ENCODE measurements at places on chromosomes 3 and 15.

DNA sequence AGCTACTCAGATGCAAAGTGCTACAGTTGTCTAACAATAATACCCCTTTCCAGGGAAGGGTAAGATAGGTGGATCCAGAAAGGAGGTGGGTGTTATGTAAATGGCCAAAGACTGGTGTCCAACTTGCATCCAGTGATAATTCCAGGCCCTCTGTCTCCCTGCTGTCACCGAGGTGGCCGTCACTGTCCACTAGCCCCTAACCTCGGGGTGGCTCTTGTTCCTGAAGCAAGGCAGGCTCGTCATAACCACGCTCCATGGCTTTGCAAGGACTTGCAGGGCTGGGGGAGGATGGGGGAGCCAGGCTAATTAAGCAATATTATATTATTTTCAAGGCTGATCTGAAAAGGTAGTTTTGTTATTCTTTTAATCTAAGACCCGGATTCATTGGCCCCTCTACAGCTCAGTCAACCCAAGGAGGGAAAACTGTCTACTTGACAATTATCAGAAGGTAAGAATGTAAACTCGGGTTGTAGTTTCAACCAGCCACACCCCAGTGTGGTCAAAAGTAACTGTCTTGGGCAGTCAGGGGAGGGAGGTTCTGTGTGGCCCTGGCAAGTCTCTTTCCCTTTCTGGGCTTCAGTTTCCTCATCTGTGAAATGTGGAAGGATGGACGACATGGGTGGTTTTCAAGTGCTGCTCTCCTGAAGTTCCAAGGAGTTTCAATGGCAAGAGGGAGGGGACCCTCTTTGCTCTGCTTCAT is 220.1 kb upstream of the BHLHE40 start:
- DNase-seq, result no peak

GRCh38 chr3:126955004-126955790 is 27.7 kb upstream of the PLXNA1 start:
- no peak for DNase-seq

- DNase-seq, result no peak
Measured at GRCh38 chr3:191987831-191988350, 526.9 kb downstream of the PYDC2 start.

DNA sequence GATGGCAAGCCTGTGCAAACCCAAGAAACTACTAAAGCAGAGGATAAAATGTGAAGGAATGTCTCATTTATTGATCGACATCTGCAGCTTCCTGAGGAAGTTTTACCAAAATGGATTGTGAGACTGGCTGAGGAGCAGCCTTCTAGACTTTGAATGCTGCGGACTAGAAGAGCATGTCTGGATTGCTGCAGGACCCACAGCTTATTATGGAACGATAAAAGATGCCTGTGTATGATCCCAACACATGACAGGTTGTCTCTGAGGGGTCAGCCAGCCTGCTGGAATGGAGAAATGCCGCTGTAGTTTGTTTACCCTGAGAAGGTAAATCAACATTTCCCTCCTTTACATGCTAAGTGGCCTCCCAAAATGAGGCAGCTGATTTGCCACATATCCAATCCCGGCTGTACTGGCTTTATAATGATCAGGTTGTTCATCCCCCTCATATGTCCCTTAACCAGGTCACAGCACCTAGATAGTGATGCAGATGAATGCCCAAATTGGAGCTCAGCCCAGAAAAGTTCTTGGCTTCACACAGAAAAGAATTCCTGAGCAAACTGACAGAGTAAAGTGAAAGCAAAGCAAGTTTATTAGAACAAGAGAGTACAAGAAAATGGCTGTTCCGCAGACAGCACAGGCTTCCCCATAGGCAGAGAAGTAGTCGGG is 63.9 kb downstream of the IL12A start:
- DNase-seq, result peak; percentile 75

DNA sequence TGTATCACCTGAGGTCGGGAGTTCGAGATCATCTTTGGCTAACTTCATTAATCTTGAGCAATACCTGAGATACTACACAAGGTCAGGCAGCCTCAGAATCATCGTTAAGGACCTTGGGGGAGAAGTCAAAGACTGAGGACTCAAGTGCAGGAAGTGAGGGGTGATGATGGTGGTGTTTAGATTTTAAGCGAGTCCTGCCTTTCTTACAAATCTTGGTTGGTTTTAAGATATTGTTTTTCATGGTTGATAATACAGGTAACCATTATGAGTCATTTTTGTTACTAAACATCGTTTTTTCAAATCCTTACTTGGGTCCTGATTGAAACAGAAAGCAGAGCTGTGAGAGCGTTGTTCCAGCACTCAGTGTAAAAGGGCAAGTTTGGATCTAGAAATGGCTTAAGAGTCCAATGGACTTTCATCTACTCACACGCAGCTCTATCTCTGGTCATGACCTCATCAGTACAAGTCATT is 4.1 kb downstream of the RASGRP1 start:
- no peak for DNase-seq

- DNase-seq, result no peak
Measured at GRCh38 chr3:40973141-40973540, 226.2 kb upstream of the CTNNB1 start.

DNA sequence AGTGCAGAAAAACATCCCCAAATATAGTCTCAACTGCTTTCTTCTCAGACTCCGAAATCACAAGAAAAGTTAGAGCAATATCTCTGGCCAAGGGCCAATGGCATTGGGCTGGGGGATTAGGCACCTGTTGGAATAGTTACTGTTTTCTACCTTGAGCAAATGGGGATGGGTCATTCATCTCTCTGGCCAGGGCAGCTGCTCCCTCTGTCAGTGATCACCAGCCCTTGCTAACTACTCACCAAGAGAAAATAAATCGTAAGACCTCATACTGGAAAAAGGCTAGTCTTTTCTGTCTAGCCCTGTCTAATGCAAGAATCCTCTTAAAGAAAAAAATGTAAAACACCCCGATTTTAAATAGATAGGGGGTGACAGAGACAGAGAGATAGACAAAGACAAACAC is 10.9 kb downstream of the CERS3 start:
- no peak for DNase-seq

GRCh38 chr15:71447328-71448250 is 332.3 kb downstream of the THSD4 start:
- peak; percentile 83 for DNase-seq

DNA sequence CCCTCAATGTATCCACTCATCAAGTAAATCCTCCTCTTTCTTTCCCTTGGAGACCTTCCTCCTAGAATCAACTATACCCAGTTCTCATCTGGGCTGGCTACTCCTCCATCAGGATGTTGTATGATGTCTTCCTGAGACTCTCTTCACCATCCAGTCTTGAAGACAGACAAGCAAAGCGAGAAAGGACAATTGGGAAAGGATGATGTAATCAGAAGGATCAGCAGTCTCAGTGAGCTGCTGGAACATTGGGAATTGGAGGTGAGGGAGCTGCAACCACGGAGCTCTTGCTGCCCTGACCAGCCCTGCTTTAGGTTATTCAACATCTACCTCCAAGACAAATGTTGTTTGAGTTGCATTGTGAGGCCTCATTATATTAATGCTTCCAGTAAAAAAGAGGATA is 48.0 kb upstream of the UBP1 start:
- DNase-seq, result no peak

- peak; percentile 57 for DNase-seq
Measured at GRCh38 chr15:51830276-51830806, 888 bp downstream of the TMOD3 start.

- DNase-seq, result no peak
Measured at GRCh38 chr3:171977441-171977840, 61.9 kb upstream of the FNDC3B start.

- no peak for DNase-seq
Measured at GRCh38 chr3:179473565-179473964, 22.3 kb upstream of the GNB4 start.

GRCh38 chr3:142097099-142097843 is 52.1 kb downstream of the TFDP2 start:
- no peak for DNase-seq

DNA sequence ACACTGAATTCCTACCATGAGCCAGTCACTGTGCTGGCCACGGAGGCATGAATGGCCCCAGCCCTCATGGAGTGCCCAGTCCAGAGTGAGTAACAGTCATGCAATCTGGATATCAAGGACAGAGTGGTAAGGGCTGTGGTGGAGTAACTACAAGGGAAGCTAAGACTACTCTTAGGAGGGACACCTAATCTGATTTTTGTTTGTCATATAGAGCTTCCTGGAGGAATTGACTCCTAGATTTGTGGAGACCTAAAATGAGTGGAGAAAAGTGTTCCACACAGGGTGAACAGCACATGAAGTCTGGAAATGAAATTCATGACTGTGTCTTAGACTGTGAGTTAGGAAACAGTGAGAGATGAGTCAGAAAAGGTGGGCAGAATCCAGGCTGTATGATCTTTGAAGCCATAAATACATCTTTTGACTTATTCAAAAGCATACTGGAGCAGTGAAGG is 219.9 kb downstream of the NFKBIZ start:
- DNase-seq, result peak; percentile 83

DNA sequence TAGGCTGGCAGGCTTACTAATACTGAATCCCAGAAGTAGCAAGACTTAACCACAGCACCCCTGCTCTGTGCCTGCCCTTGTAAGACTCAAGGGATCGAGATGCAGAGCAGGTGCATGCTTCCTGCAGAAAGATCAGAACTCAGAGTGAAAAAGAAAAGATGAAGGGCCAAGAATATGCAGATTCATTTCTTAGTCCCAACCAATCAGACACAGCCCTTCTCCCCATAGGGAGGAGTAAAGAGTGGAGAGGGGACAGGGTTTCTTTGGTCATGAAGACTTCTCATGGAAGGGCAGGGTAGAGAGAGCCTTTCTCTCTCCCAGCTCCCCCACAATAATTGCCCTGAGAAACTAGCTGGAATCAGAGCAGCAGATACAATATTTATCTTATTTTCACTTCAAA is 105.6 kb upstream of the MB21D2 start:
- DNase-seq, result no peak

DNA sequence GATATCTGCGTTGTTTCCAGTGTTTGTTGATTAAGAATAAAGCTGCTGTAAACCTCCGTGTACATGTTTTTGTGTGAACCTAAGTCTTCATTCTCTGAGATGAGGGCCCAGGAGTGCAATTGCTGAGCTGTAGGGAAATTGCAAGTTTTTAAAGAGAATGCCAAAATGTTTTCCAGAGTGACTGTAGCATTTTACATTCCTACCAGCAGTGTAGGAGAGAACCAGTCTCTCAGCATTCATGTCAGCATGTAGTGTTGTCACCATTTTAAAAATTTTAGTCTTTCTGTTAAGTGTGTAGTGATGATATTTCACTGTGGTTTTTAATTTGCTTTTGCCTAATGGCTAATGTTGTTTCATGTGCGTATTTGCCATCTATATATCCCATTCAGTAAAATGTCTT is 3.4 kb upstream of the MGLL start:
- DNase-seq, result no peak

DNA sequence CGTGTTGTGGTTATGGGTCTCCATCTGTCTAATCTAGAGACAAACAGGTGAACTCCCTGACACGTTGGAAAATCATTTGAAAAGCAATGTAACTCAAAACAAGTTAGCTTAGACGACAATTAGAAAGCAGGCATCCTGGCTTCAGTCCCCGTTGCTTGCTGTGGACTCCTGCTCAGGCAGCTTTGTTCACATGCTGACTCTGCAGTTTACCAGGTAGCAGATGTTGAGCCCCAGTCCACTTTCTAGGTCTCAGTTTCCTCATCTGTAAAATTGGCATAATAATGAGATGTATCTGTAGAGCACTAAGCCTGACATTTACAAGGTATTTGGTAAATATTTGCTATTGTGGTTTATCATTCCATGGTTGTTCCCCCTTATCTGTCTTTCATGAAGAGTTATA is 327.2 kb upstream of the CHRM5 start:
- no peak for DNase-seq

- DNase-seq, result no peak
Measured at GRCh38 chr3:141405025-141405424, 36.7 kb downstream of the ZBTB38 start.

- peak; percentile 26 for DNase-seq
Measured at GRCh38 chr3:111373861-111374260, 168.1 kb upstream of the CD96 start.

GRCh38 chr3:137792626-137793271 is 28.6 kb downstream of the SOX14 start:
- DNase-seq, result peak; percentile 8

- DNase-seq, result no peak
Measured at GRCh38 chr3:115571413-115571812, 51.9 kb upstream of the GAP43 start.

- peak; percentile 10 for DNase-seq
Measured at GRCh38 chr3:100682056-100682853, 27.0 kb upstream of the TFG start.

DNA sequence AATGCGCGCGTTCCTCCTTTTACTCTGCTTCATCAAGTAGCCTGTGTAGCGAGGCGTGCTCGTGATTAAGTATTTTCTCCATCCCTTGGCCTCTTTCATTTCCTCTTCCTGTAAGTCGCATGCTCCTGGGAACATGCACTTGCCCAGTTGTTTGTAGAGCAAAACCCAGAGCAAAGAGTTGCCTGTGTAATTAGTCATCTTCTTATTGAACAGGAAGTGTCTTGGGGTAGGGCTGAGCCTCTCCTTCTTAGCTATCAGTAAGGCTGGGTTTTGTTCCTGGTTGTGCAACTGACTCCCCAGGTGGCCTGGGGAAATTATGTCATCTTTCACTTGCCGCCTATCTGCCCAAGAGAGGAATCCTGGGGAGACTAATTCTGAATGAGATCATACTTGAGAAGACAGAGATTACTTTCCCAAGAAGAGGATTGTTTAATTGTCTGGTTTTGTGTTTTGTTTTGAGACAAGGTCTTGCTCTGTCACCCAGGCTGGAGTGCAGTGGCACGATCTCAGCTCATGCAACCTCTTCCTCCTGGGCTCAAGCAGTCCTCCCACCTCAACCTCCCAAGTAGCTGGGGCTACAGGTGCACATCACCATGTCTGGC is 14.9 kb downstream of the LIPH start:
- peak; percentile 100 for DNase-seq

DNA sequence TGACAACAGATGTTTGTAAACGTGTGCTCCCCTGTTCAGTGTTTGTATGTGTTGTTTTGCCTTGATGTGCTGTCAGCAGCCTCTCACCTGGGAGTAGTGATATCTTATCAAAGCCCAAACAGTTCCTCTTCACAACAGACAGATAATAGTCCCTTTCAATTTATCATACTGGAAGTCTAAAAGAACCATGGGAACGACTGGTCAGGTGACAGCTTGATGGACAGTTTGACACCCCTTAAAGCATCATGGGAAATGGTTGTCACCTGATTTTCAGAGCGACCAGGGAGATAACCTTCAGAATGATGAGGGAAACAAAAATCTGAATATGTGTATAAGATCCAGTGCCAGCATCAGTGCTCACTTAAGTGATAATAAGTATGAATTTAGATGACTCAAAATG is 146.3 kb upstream of the SOX2 start:
- DNase-seq, result no peak

DNA sequence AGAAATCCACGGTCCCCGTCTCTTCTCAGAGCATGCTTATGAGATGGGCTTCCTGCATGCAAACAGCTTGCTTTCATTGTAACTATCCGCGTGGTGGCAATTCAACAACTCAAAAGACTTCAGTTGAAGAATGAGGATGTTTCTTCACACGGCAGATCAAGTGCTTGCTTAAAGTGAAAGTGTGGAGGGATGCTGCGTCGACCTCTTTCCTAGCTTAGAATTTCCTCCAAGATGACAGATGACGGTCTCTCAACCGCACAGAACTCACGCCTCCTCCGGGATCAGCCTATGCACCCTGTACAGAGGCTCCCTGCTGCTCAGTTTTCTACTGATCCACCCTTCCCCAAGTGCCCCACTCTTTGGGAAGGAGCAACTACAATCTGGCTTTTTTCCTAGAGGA is 47.8 kb downstream of the PCSK6 start:
- DNase-seq, result no peak

- no peak for DNase-seq
Measured at GRCh38 chr15:66163553-66163952, 90.0 kb downstream of the MEGF11 start.

GRCh38 chr3:38150780-38151528 is 12.5 kb downstream of the MYD88 start:
- no peak for DNase-seq

Measured in renal cortical epithelial cell (primary cell).